ENCODE measurements at places on chromosomes 12 and 14. TPM values are rescaled to one million over a fixed set of nuclear protein-coding genes. Genes with fewer than 3 reads are reported as not detected.

GRCh38 chr12:103654816-103655215 is 67.7 kb downstream of the STAB2 start:
- DNase-seq, result no peak

DNA sequence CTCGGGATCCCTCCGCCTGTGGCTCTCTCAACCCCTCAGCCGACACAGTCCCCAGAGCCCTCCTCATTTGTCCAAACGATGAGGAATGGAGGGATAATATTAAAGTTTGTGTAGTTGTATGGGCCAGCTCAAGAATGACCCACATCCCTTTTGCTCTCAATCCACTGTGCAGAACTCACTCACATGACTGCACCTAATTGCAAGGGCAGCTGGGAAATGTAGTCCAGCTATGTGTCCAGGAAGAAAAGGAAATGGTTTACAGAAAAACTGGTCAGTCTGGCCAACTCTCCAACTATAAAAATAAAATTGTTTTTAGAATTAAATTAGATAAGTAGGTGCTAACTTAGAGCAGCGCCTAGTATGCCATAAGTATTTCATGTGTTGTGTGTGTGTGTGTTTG is 66.6 kb downstream of the GALNT8 start:
- DNase-seq, result no peak

DNA sequence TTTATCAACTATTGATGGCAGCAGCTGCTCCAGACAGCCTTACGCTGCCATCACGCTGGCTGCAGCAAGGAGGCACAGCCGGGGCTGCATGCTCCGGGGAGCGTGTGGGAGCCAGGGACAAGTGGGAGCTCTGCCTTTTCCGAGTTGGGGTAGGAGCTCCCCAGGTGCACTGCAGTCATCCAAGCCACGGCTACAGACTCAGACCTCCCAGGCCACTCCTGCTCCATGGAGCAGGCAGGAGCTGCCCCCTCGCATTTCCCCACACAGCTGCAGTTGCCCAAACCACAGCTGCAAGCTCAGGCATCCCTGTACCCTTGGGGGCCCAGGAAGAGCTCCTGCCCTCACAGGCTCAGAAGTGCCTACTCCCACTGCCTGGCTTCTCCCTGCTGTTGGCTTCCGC is 184.7 kb downstream of the CPNE8 start:
- no peak for DNase-seq

DNA sequence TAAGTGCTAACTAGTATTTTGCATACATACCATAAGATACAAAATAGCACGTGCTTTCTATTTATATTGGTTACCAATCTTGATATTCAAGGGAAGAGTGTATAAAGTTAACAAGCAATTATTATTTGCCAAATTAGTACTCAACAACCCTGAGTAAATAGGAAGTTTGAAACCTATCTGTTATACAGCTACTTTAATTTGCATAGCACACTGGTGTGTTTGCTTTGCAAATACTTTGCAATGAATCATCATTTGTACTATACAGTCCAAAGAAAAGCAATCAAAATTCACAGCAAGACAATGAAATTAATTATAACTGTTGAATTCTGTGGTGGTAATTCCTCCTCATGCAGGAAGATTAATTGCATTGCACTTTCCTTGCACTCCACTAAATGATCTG is 469.1 kb downstream of the PRKD1 start:
- DNase-seq, result no peak

DNA sequence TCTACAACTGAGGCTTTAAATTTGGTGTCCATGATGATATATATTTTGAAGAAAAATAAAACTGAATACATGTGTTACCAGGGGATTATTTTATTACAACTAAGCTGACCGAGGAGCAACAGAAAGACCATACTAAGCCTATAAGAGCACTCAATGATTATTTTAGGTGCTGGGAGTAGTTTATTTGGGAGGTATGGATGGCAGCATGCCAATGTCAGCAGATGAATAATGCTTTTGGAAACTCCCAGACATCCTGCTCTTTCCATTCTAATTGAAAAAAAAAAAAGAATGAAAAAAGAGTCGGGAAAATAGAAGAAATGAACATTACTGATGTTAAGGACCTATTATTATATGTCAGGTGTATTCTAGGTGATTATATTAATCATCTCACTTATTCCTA is 441.2 kb downstream of the BTG1 start:
- no peak for DNase-seq

The INF2 gene
- 55.9 TPM for total RNA-seq

The MYF5 gene
- total RNA-seq, result not detected

GRCh38 chr12:132144810-132145168 is 532 bp downstream of the NOC4L start:
- DNase-seq, result no peak

The KRT85 gene
- not detected for total RNA-seq

DNA sequence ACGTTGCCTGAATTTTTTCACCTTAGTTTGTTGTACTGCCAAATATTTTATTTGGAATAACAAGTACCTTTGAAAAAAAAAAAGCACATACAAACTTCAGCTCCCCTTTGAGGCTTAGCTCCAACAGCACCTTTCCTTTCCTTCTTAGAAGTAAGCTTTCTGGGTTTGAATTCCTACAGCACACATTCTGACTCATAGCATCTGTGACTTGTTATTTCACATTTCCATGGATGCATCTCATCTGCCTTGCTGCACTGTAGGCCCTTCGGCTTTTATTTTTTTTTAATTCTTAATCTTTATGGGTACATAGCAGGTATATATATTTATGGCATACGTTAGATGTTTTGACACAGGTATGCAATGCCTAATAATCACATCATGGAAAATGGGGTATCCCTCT is 7.2 kb downstream of the LGALS3 start:
- DNase-seq, result no peak

- no peak for DNase-seq
Measured at GRCh38 chr14:24064091-24064795, 7.1 kb upstream of the CPNE6 start.

DNA sequence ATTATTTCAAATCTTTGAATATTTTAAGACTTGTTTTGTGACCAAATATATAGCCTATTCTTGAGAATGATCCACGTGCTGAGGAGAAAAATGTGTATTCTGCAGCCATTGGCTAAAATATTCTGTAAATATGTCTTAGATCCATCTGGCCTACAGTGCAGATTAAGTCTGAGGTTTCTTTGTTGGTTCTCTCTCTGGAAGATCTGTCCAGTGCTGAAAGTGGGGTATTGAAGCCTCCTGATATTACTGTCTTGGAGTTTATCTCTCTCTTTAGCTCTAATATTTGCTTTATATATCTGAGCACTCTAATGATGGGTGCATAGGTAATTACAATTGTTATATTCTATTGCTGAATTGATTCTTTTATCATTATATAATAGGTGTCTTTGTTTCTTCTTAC is 617.4 kb upstream of the LRFN5 start:
- DNase-seq, result no peak

DNA sequence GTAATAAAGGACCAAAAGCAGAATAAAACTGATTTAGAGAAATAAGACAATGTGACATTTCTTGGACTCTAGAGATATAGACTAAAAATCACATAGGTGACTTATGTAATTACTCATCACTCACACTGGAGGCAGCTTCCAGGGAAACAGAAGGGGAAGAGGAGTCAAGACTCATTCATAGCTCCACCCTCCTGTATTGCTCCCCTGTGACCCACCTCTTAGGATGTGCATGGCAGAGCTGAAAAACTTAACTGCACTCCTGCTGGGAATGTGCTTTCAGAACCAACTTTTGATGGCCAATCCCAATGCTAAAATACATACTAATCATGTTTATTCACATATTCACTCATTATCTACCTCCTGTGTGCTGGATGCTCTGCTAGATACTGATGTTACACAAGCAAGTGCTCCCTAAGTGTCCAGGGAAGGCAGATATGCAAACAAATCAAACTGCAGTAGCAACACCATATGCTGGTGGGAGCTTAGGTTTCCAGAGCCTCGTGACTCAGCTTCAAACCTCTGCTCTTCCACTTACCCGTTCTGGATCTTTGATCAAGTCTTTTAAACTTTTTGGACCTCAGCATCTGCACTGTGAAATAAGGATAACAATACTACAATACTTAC is 316.1 kb downstream of the GALC start:
- no peak for DNase-seq

DNA sequence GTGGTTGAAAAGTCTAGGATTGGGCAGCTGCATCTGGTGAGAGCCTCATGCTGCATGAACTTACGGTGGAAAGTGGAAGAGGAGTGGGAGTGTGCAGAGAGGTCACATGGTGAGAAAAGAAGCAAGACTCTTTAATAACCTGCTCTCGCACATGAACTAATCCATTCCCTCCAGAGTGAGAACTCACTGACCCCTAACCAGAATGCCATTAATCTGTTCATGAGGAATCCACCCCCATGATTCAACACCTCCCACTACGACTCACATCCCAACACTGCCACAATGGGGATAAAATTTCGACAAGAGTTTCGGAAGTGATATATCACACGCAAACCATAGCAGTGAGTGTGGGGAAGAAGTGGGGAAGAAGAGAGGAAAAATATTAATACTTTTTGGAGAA is 377.4 kb downstream of the NAV3 start:
- DNase-seq, result no peak

DNA sequence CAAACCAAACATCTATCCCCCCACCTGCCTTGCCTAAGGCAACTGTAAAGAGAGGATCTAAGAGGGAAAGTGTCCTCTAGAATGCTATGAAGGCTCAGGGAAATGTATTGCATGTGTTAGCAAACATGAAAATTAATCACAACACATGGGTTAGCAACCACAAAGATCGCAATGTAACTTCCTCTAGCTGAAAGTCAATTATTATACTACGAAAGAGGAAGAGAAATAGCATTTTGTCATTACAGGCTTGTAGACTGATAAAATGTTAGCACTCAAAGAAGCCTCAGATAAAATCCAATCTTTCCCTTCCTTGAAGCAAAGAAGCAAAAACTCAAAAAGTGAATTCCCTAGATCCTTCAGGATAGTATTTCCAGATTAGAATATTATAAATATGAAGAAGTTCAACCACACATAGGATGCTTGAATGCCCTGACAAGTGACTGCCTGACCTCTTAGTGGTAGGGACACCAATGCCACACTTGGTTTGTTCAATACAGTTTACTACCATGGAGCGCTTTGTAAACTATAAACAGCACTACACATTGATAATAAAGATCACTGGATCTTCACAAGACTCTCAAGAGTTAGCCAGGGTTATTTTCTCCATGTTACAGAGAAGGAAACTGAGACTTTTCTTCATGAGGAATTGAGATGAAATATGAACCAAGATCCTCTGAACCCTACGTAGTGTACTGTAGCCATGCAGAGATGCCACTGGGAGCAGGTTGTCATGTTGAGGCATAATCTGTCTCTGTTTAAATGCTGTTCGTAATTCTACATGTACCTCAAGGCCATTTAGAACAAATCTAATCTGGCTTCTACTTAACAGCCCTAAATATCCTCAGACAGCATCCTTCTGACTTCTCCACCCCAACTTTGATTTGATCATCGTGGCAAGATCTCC is 100.7 kb downstream of the ITPR2 start:
- DNase-seq, result no peak

GRCh38 chr14:59510966-59511365 is 26.6 kb downstream of the JKAMP start:
- no peak for DNase-seq

GRCh38 chr12:102167821-102168604 is 29.6 kb downstream of the PMCH start:
- DNase-seq, result no peak

The LHX5 gene
- total RNA-seq, result not detected

The PLEKHD1 gene
- total RNA-seq, result not detected

DNA sequence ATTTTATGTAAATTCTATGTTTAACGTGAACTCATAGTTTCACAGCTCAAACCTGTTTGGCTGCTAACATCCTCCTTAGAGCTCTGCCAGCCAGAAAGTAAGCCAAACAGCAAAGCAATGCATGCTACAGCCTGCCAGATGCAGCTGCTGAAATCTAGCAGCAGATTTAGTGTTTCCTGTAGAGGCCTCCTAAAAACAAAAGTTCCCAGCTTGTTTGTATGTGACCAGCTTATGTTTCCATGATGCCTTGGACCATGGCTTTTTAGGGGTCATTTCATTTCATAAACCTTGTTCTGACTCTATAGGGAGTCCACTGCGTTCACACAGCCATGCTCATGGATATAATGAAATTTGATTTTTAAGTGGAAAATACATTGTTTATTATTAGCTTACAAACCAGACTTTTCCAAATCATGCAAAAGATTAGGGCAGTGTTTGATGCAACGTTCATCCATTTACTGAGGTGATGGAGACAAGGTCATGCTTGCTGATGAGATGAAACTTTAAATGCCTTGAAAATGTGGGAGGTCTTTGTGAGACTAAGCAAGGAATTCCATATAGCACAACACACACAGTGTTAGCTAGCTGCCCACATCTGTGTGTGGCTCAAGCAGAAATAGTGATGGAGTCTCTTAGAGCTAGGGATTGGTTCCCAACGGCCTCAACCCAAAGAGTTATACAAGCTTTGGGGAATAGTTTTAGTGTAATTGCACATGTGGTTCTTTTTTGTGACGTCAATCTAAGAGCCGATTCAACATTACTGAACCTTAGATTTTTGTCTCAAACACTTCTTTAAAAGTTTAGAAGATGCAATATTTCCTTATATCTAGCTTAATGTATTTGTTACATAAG is 157.5 kb upstream of the LRIG3 start:
- no peak for DNase-seq

DNA sequence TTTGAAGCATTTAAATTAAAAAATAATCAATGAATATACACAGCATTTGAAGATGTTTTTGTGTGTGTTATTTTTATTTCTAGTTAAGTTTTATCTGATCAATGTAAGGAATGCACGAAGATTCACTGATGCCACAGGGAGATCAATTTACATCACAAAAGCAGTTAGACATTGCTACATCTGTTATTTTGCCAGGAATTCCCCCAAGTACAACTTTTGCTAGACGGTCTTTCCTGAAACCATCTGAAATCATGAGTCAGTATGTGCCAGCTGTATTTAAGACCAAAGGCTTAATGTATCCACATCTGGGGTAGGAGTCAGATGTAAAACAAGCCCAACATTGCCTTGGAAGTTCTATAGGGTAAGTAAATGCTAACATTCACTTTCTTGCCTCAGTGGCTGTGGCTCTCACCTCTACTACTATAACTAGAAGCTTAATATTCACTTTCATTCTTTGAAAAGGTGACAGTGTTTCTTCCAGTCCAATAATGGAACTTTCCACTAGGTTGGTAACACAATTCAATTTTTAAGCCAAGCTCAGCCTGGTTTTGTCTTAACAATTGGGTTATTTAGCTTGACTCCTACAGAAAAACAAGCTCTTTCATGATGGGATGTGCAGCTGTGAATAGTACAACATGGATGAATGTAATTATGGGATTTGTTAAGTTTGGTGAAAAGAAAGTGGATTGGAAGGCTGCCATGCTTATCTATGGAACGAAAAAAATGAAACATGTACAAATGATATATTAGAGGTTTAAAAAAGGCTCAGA is 385.4 kb upstream of the TMEM132C start:
- no peak for DNase-seq

- no peak for DNase-seq
Measured at GRCh38 chr12:110906083-110906482, 14.3 kb downstream of the MYL2 start.

DNA sequence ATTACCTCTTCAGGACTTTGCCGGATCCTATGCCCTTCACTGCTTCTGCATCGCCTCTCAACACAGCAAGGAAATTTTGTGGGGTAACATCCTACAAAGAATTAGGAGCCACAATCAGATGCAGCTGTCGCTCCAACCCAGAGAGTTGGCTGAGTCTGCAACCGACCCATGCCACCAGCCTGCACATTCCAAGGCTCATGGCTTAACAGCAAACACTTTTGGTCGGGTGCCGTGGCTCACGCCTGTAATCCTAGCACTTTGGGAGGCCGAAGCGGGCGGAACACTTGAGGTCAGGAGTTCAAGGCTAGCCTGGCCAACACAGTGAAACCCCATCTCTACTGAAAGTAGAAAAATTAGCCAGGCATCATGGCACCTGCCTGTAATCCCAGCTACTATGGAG is 32.3 kb downstream of the LGMN start:
- DNase-seq, result no peak

The RHOJ gene
- total RNA-seq, result not detected

All from CD8-positive, alpha-beta memory T cell (primary cell).